Renal cortex interstitium (tissue), 15 donors: ENCODE measurements at places on chromosomes 16 and 17. TPM values are rescaled to one million over a fixed set of nuclear protein-coding genes. Genes with fewer than 3 reads are reported as not detected.
A peak's percentile ranks its signal among the peaks of the same experiment; 100 is the strongest.

DNA sequence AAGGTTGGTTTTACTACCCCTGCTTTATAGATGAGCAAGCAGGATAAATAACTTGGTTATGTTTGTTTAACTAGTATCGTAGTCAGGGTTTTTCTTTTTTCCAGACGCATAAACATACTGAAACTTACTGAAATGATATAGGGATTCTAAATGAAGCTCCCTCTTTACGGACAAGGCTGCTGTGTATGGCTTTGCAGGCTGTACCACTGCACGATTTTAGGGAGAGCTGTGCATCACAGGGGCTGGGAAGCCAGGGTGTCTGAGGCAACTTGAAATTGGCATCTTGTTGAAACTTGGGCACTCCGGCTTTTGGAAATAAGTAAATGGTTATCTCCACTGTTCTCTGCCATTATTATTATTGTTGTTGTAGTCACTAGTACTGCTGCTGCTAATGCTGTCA lies 218.1 kb upstream of the CDH8 start:
- DNase-seq = no peak

DNA sequence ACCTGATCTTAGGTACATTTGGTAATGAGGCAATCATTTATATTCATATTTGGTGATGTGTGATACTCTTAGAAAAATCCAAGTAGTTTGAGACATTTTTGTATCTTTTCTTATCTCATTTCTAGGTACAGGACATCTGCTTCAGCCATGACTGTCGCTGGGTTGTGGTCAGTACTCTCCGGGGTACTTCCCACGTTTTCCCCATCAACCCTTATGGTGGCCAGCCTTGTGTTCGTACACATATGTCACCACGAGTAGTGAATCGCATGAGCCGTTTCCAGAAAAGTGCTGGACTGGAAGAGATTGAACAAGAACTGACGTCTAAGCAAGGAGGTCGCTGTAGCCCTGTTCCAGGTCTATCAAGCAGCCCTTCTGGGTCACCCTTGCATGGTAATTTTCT lies 312.2 kb downstream of the BCAS3 start:
- DNase-seq = no peak

- DNase-seq = no peak
Measured at GRCh38 chr17:57340160-57340981, 84.0 kb downstream of the MSI2 start.

FBXL19 gene
- polyA plus RNA-seq = 32.4 TPM

OR2C1 gene
- 0.59 TPM for polyA plus RNA-seq

GRCh38 chr16:1414532-1415260 lies at the start of gene UNKL:
Gene UNKL, minus strand, starts transcription at chr16:1414704. Its CDS starts 13 bp downstream, at chr16:1414691.
- peak; percentile 45 for DNase-seq

DNA sequence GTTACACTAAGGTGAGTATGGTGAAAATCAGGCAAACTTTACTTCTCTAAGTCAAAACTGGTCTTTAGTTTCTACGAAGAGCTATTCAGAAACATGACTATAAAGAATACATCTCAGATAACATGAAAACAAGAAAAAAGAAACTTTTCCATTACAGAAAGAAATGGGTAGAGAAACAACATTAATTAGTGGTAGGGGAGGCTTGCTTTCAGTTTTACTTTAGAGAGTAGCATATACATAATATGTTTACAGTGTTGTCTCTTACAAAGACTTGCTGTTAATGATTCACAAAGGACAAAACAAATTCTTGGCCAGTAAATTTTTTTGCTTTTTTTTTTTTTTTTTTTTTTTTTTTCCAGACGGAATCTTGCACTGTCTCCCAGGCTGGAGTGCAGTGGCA lies 34.2 kb downstream of the CRLF3 start:
- DNase-seq = no peak

- no peak for DNase-seq
Measured at GRCh38 chr17:53628011-53628410, 194.7 kb upstream of the KIF2B start.

DNA sequence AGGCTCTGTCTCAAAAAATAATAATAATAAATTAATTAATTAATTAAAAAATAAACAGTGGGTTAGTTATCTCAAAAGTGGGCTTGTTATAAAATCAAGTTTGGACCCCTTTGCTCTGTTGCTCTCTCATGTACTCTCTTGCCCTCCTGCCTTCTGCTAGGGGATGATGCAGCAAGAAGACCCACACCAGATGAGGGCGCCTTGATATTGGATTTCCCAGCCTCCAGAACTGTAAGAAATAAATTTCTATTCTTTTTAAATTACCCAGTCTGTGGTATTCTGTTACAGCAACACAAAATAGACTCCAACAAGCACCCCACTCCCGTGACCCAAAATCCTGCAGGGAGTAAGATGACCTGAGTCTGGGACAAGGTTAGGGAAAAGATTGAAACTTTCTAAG lies 2.1 kb upstream of the ZNF652 start:
- no peak for DNase-seq

DNA sequence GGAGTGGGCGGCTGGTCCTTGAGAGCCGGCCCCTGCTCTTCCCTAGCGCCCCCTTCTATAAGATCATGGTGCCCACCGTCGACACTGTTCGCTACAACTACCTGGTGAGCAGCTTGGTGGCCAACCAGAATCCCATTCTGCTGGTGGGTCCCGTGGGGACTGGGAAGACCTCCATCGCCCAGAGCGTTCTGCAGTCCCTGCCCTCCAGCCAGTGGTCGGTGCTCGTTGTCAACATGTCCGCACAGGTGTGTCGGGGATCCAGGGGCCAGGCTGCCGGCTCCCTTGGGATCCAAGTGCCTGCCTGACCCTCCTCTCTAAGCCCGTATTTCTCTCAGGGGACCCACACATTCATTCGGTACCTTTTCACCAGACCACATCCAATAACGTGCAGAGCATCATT lies 41.4 kb upstream of the KDM6B start:
- DNase-seq = no peak

DNA sequence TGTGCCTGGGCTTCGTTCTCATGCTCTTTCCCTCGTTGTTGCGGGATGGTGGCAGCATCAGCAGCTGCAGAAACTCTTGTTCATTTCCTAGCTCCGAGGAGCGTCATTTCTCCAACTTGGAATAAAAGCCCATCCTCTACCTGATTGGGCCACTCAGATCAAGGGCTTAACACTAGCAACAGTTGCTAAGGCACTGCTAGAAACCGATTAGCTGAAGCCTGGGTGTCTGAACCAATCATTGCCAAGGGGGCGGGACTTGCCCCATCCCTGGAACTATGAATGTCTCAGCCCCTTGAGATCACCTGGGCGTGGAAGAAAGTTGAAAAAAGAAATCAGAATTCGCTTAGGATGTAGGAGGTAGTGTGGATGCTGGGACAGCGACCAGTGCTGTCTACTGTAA lies 145.3 kb downstream of the FOXL1 start:
- no peak for DNase-seq

- DNase-seq = no peak
Measured at GRCh38 chr17:81084680-81085419, 49.9 kb downstream of the BAIAP2 start.

- peak; percentile 18 for DNase-seq
Measured at GRCh38 chr16:81940781-81941560, 70.3 kb downstream of the SDR42E1 start.

FNDC8 gene
- polyA plus RNA-seq = not detected

GRCh38 chr16:49600976-49601375 lies 227.4 kb downstream of the C16orf78 start:
- no peak for DNase-seq

DNA sequence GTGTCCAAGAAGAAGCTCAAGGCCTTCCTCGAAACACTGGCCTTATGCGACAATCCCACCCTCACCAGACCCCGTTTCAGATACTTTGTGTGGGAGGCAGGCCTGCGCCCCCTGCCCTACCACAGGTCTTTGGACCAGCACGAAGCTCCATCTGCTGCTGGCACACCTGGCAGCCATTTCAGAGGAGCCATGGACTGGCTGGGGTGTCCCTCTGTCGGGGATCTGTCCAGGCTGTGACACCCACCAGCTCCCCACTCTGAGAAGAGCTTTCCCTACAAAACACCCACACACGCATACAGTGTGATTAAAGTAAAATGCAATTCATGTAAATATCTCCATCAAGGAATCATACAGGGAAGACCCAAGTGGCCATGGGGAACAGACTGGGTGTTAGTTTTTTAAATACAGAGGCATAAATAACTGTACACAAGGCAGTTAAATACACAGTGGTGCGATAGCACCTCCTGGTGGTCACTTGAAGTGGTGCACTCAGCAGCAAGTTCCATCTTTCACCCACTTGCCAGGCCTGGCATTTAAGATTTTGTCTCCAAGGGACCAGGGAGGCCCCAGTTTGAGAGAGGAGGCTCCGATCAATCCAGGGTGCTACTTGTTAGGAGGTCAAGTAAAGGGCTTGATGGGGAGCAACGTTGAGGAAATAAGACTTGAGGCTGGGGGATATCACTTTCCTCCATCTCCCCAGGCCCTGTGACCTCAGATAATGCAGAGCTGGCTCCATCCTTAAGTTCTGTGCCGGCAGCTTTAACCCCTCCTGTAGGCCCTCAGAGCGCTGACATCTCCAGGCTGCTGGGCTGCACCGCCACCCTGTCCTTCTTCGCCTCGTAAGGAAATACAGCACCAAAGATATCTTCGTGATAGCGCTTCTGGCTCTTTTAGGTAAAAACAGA lies 43.6 kb downstream of the NOS2 start:
- no peak for DNase-seq

- DNase-seq = no peak
Measured at GRCh38 chr17:79461041-79461440, 149.8 kb downstream of the RBFOX3 start.

DNA sequence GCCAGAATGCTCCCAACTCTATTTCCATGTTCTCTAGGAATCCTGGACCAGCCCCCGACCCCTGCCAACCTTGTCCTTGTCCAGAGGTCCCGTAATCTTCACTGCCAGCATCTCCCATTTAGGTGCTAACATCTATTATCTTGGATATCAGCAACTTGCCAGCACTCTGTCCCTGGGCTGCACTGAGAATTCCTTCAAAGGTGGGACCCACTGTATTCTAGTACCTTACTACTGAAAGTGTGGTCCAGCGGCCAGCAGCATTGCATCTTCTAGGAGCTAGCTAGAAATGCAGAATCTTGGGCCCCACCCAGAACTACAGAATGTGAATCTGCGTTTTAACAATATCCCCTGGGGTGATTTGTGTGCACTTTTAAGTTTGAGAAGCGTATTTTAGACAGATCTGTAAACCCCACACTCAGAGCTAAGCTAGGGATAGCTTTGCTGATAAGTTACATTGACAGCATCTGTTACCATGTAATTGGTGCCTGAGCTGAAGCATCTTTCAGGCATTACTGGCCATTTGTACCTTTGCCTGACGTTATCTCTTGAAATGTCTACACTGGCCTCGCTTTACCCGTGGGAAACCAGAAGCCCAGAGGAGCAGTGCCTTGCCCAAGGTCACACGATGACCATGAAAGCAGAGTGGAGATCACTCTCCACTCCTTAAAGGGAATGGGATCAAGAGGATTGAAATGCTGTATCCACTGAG lies 8.3 kb downstream of the ABAT start:
- no peak for DNase-seq

DNA sequence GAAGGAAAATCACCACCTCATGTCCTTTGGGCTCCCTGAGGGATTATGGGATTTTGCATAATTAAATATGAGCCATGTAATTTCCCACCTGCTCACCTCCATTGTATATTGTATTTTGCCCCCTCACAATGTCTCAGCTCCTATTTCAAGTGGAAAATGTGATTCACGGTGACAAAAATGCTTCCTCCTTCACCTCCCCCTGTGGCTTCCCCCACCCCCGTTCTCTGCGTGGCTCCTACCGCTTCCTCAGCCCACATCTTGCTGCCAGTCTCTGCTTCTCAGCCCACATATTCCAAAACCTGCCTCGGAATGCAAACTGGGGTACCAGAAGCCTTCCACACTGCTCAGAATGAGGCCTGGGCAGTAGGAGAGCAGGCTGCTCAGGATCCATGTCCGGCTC lies 394.5 kb upstream of the C16orf82 start:
- no peak for DNase-seq

CTRB2 gene
- not detected for polyA plus RNA-seq

CLDN6 gene
- 33.8 TPM for polyA plus RNA-seq

GRCh38 chr16:68289202-68289601 lies 21.5 kb downstream of the SLC7A6OS start:
- DNase-seq = no peak
